CD4-positive, alpha-beta memory T cell (primary cell): ENCODE measurements at places on chromosomes 3 and 15. TPM values are rescaled to one million over a fixed set of nuclear protein-coding genes. Genes with fewer than 3 reads are reported as not detected.

GRCh38 chr15:70023769-70024491 lies 73.8 kb downstream of the TLE3 start:
- no peak for DNase-seq

DNA sequence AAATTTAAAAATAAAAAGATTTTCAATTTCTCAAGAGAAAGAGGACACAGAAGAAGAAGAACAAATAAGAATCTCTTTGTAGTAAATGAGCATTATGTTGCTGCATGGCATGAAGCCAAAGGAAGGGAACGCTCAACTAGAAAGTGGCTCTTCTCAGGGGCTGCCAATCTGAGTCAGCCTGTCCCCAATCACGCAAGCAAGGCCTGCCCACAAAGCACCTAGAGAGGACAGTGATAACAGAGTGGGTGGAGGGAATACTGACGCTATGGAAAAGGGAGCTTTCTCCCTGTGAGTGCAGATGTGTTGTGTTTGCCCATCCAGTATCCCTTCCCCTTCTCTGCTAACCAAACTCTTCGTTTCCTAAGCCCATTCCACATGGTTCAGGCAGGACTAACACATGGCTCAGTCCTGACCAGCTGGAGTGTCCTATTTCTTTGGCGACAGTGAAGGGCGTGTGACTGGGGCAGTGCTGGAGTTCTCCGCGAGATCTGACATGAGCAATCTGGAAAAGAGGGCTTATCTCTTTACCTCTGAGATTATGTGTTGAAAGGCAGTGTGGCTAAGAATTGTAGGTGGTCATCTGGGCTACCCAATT lies 14.2 kb downstream of the FBN1 start:
- DNase-seq, result no peak

- no peak for DNase-seq
Observed at GRCh38 chr15:61275901-61276300, 46.8 kb upstream of the RORA start.

- DNase-seq, result no peak
Observed at GRCh38 chr3:171849617-171850319, 6.6 kb downstream of the TMEM212 start.

- DNase-seq, result no peak
Observed at GRCh38 chr3:31790193-31791089, 190.6 kb downstream of the OSBPL10 start.

- DNase-seq, result no peak
Observed at GRCh38 chr3:191313296-191313695, 15.9 kb upstream of the CCDC50 start.

DNA sequence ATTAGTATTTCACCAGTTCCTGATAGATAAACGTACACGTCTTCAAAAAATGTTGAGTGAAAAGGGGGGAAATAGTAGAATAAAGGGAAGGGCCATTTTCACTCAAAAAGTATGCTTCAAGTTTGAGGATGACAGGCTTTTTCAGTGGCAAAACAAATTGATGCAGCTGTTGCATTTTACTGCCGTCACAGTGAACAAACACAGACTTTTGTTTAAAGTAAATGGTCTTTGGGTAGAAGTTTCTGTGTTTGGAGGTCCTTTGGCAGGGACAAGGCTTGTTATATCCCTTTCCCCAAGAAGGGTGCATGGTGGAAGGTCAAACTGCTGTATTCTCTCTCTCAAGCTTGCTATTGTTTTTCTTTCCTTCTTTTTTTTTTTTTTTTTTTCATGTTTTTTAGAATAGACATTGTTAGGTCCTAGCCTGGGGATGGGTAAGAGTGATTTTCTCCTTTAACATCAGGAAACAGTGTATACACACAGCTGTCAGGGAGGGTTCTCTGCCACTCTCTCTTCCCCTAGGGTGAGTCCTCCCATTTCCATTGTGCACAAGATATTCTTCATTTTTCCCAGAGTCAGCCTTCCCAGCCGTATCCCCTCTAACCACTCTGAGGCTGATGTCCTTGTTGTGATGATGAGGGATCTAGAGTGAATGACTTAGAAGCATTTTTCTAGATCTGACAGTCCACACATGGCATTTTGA lies 6.6 kb upstream of the SUCNR1 start:
- no peak for DNase-seq

- DNase-seq, result no peak
Observed at GRCh38 chr3:72574144-72574543, 274.1 kb downstream of the SHQ1 start.

- no peak for DNase-seq
Observed at GRCh38 chr15:31266712-31267111, 59.9 kb upstream of the KLF13 start.

Gene LEKR1
- total RNA-seq, result 2.1 TPM

Gene CMTM8
- total RNA-seq, result 17.8 TPM
